ENCODE measurements at places on chromosomes 4 and X.

DNA sequence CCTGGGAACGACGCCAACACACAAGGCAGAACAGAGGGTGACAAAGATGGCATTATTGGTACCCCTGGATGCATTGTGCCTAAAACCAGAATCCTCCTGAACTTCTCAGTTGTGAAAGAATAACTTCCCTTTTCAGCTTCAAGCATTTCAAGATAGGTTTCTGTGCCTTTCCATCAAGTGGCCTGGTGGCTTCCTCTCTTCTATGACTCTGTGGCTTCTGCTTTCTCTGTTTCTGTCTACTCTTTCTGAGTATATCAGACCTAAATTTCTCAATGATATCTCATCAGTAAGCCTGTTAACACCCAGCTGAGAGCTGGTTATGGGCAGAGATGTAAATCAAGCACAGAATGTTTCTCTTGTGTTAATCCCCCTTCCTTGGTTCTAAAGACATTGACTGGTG is 21.4 kb upstream of the FAM9B start:
- DNase-seq: no peak

DNA sequence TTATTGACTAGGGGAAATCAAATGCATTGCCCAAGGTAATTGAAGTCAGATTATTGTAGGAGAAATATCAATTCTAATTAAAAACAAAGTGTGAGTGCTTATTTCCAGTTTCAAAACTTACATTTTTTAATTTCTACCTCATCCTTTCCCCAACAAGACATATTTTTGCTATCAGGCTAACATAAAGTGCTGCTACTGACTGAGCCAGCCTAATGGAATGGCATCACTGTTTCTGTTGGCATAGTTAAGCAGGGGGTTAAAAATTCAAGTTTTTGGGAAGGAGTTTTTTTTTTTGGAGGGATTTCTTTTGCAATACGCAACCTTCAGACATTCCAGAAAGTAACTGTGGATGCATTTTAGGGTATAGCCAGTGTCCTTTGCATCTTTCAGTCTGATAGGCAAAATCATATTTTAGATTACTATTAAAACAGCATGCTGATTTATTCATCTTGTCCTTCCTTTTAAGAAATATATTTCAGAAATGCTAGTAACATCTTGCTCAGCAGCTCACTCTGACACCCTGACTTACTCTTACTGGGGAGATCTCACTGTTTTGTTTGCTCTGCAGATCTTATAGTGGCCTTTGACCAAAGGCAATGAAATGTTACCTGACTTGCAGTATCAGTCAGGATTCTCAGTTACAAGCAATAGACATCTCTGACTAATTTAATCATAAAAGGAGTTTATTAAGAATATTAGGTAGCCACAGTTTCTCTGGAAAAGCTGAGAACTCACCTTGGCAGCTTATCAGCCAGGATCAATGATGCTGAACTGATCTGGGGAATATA is 24.4 kb downstream of the GAB1 start:
- no peak for DNase-seq

DNA sequence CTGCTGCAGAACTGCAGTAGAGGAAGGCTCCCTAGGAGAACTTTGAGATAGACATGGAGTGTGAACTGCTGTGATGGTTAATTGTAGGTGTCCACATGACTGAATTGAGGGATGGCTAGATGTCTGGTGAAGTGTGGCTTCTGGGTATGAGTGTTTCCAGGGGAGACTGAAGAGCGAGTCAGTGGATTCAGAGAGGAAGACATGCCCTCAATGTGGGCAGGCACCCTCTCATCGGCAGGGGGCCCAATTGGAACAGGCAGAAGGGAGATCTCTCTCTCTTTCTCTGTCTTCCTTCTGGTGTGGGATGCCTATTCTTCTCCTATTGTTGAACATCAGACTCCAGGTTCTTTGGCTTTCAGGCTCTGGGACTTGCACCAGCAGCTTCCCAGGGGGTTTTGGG is 304.7 kb upstream of the GATB start:
- no peak for DNase-seq

- DNase-seq: no peak
Observed at GRCh38 chr4:38958453-38959190, 73.6 kb downstream of the TMEM156 start.

- no peak for DNase-seq
Observed at GRCh38 chr4:172147687-172148086, 334.5 kb downstream of the GALNTL6 start.

GRCh38 chrX:35858361-35858760 is 60.2 kb downstream of the MAGEB16 start:
- no peak for DNase-seq

- DNase-seq: no peak
Observed at GRCh38 chr4:11685481-11685880, 256.8 kb upstream of the HS3ST1 start.

- DNase-seq: no peak
Observed at GRCh38 chr4:133799717-133800315, 401.8 kb downstream of the PABPC4L start.

- no peak for DNase-seq
Observed at GRCh38 chr4:28879178-28879577, 1841.0 kb upstream of the PCDH7 start.

DNA sequence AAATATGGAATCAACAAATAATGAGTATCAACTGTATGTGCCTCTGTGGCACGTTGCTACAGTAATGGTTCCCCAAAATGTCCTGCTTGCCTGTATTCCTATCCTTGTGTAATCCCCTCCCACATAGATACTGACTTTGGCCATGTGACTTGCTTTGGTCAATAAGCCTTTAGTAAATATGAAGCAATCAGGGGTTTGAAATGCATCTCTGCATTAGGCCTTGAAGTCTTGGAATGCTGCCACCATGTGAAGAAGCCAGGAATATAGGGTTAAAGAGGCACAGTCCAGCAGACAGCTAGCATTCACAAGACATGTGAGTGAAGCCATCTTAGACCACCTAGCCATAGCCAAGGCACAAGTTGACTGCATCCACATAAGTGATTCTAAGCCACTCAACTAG is 190.9 kb downstream of the GABRB1 start:
- no peak for DNase-seq

DNA sequence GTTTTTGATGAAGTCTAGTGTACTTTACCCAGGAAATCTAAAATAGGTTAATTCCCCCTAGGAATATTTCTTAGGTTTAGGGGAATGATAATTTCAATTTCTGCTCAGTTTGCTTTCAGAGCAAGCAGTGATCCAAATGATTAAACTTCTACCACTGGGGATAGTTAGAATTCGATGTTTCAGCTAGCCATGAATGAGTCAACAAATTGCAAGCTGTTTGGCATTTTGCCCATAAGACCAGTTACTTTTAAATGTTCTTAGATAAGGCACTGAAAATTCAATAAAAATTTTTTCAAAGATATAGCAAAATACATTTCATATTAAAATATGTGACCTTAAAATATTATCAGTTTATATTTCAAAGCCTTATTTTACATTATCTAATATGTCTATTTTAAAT is 993.6 kb downstream of the ARAP2 start:
- no peak for DNase-seq

- DNase-seq: no peak
Observed at GRCh38 chr4:178553201-178553600, 1111.0 kb upstream of the AGA start.

DNA sequence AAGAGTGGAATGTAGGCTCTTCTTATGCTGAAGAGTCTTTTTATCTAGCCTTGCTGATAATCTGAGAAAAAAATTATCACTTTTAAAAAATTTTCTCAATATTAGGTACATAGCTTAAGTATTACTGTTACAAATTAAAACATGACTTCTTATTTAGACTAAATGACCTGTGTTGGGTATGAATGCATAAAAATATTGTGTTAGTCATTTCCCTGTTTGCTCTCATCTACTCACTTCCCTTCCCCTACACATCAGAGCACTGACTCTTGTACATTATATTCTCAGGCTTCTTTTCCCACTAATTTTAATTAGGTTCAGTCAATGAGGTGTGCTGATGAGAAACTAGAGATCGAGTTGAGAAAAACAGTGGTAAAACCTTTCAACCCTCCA is 881.0 kb downstream of the PCDH18 start:
- DNase-seq: no peak

DNA sequence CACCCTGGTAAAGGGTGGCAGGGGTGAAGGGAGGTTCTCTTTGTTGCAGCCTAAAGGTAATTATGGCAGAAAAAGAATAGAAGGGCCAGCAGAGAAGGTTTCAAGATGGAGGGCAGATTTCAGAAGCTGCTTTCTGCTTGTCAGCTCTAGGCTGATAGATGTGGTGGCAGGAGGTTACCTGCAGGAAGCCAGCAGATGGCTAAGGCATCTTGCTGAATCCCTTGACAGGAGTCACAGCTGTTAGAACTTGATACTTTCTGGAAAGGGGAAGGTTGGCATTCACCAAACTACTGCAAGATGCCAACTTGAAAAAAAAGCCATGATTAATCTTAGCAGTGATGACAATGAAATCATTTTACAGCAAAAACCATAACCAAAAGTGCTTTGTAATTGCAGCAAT is 69.5 kb upstream of the CBLL2 start:
- no peak for DNase-seq

DNA sequence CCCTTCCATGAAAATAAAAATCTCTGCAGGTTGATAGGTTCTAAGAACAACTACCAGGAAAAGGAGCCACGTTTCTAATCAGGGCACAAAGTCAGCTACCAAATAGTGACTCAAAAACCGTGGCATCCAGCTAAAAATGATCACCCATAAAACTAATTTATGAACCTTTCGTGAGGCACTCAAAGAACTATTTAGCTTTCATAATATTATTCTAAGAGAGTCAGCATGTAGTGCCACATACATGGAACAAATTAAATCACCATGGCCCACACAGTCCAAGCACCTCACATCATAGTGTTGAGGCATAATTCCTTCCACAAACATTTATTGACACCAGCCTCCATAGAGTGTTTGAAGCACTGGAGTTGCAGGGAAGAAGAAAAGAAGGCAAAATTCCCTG is 252.0 kb upstream of the PPARGC1A start:
- no peak for DNase-seq

DNA sequence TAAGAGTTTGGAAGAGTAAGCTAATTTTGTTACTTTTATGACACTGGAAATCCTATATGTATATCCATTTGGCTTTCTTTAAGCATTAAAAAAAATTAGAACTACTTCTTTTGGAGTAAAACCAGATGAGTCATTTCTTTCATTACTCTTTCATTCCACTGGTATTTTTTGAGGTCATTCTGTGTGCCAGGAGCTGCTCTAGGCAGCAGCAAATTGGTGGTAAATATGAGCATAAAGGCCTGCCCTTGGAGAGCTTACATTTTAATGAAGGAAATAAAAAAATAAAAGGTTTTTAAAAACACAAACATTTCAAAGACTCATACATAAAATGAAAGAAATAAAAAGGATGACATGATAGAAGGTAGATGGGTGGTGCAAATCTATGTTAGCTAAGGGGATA is 37.4 kb downstream of the MID1 start:
- no peak for DNase-seq

GRCh38 chr4:176223561-176223960 is 28.2 kb upstream of the SPATA4 start:
- DNase-seq: no peak

DNA sequence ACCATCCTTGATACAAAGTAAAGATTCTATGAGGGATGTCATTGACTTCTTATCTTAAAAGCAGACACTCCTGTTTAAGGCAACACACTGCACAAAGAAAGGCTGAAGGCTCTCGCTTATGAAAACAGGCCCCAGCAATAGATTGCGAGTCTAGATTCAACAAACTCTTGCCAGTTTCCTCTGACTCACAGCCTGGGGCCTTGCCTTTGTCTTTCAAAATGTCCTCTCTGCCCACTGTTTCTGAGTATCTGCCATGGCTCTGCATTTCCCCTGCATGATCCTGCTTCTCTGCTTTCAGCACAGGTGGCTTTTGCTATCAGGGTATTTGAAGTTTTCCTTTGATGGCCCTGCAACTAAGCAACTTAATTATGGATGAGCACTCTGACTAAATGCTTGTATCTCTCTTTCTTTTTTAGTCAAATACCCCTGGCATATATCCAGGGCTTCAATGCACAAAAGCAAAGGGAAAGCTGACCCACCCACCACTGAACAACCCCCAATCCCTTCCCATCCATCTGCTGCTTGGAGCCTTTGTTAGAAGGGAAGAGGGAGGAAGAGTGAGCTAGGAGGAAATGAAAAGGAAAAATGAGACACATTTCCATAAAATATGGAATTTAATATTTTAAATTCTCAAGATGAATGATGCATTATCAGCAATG is 32.2 kb downstream of the NDP start:
- DNase-seq: peak; percentile 17

GRCh38 chr4:85774489-85774888 is 299.5 kb downstream of the ARHGAP24 start:
- no peak for DNase-seq

DNA sequence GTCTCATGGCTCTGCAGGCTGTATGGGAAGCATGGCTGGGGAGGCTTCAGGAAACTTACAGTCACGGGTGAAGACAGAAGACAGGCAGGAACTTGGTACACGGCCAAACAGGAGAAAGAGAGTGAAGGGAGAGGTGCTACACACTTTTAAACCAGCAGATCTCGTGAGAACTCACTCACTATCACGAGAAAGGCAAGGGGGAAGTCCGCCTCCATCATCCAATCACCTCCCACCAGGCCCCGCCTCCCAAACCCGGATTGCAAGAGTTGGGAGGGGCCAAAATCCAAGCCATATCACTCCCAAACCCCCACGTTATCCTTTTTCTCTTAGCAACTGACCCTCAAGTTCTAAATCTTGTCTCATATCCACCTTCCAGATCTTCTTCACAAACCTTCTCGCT is 1710.5 kb upstream of the TENM3 start:
- no peak for DNase-seq

DNA sequence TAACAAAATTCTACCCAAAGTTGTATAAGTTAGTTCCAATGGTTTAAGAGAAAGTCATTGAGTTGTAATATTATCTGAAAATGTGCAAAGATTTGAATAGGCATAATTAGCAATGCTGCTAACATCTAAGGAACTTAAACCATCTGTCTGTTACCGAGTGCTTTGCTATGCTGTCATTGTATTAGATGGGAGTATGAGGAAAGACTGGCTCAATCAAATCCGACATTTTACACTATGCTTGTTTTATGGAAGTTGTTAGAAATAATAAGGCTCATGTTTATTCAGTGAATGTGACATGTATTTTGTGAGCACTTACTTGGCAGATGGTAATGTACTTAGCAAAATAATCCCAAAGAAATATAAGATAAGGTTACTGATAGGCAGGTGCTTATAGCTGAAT is 1715.1 kb downstream of the PCDH7 start:
- no peak for DNase-seq

GRCh38 chr4:71974681-71975080 is 57.1 kb upstream of the NPFFR2 start:
- peak; percentile 5 for DNase-seq

Measured in RWPE1 (cell line).